ENCODE measurements at places on chromosomes 2 and 18.

DNA sequence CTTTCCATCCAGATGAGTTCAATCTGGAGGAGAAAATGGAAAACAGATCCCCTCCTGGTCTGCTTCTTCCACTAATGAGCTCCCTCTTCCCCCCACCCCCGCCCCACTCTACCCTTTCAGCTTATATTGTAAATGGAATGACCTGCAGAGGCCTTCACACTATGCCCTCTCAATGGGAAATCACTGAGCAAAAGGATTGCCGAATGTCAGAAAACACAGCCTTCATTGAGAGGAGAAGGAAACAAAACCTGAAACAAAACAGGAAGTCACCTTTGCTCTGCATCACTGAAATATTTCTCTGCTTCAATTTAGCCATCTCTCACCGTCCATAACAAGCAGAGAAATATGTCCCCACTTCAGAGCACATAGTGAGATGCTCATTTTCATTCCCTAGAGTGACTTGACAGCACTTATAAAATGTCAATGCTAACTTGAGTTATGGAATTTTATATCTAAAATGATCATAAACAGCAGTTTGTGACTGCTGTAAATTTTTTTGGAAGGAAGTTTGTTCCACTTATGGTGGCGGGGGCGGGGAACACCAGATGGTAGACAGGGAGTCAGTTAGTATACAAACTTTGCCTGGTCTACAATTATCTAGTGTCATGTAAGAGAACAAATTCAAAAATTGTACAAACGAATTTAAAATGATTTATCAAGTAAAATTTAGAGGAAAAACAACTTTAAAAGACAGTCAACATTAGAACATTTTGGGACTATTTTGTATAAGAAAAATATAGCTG lies 1.8 kb upstream of the FRZB start:
- no peak for DNase-seq

GRCh38 chr2:217935901-217936684 lies 66.7 kb downstream of the TNS1 start:
- DNase-seq: no peak

DNA sequence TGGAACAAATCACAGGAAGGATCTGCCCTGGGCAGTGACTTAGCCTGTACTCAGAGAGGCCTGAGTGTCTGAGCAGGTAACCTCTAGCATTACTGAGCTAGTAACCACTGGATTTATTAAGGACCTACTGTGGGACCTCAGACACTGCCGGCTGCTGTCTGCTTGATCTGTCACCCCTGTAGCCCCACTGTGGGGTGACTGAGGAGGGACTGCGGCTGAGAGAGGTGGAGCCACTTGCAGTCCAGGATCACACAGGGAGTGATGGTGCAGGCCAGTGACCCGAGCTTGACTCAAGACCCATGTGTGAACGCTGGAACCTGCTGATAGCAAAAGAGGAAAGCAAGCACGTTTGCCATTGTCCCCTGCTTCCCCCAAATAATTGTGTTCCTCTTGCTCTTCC lies 15.6 kb downstream of the CHMP1B start:
- no peak for DNase-seq

DNA sequence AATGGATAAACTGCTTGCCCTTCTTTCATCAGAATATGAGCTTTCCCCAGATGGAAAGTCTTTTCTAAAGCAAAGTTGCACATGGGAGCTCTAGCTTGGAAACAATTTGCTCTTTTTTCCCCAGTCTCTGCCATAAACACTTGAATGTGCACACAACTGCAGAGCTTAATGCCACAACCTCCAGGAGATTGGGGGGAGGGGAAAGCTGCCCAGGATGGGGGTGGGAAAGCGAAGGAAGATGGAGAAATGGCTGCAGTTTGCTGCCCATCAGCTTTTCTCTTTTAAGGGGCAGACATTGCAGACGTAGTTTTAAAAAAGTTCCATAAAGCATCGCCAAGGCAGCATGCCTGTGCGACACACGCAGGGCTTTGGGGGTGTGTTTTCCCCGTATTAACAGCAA lies 1.5 kb downstream of the ACKR3 start:
- DNase-seq: no peak

GRCh38 chr2:47300609-47301276 lies 102.2 kb upstream of the MSH2 start:
- DNase-seq: peak; percentile 3

DNA sequence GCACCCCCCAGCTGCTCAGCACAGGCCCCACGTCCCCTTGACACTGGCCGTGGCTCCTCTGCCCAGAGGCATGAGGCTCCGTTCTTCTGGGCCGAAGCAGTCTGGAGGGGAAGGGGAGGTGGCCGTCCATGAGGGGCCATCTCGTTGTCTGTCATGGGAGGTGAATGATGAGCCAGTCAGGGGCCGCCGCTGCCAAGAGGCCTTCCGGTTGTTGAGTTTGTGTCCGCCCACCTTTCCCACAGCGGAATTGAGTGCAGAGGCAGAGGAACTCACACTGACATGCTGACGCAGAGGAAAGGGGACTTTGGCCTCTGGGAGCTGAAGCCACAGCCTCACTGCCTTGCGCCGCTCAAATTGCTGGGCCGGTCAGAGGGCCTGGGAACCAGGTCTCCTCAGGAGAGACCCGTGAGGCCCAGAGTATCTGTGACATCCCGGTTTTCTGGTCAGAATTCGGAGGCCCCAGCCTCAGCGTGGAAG lies 268.4 kb downstream of the ATAD2B start:
- no peak for DNase-seq

DNA sequence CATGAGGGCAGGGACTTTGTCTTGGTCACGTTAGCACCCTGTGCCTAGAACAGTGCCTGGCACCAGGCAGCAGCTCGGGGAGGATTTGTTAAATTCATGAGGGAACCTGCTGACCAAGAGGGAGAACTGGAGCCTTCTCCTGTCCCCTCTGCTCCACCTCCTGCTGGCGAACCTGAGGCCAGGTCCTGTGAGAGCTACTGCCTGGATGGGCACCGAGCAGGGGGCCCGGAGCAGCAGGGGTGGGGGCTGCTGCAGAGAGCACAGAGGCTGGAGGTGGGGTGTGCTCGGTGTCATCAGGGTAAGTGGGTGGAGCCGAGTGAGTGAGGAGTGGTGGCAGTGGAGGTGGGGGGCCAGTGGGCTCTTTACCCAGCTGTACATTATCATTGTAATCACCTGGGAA lies 52.1 kb upstream of the FAHD2A start:
- DNase-seq: no peak

DNA sequence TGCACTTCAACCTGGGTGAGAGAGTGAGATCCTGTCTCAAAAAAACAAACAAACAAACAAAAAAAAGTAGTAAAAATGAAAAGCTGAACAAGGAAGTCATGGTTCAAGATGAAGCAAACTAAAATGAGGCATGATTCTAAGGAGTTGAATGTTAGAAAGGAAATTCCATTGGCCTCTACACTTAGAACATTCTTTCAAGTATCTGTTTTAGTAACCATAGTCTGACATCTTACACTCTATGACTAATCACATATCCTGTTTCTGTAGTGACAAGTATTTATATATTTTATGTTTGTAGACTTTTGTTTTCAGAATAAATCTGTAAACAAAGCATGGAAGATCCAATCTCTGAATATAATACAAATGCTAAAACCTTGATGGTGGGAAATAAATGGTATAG lies 164.1 kb downstream of the KIAA1328 start:
- DNase-seq: no peak

Data from naive thymus-derived CD8-positive, alpha-beta T cell (primary cell).